ENCODE measurements at places on chromosomes 3 and 15. TPM values are rescaled to one million over a fixed set of nuclear protein-coding genes. Genes with fewer than 3 reads are reported as not detected.

GRCh38 chr3:22966349-22966748 lies 236.8 kb upstream of the UBE2E2 start:
- no peaks in the 10 kb centered on the region for H3K27me3 ChIP-seq
- no peaks in the 10 kb centered on the region for H3K36me3 ChIP-seq
- no peak for DNase-seq
- no peak overlapping the region for H3K4me3 ChIP-seq

The ADCY5 gene
- 5.6 TPM for total RNA-seq

GRCh38 chr3:161386991-161387770 lies 15.9 kb upstream of the SPTSSB start:
- no peak overlapping the region for H3K27ac ChIP-seq
- H3K36me3 ChIP-seq: no peaks in the 10 kb centered on the region
- no peak overlapping the region for H3K4me3 ChIP-seq
- no peaks in the 10 kb centered on the region for H3K27me3 ChIP-seq

The GRAMD2A gene
- total RNA-seq: 29.3 TPM

The TEX55 gene
- total RNA-seq: not detected

GRCh38 chr3:168653255-168653654 lies 557.5 kb upstream of the GOLIM4 start:
- no peak for DNase-seq
- no peak overlapping the region for H3K27ac ChIP-seq
- no peaks in the 10 kb centered on the region for H3K4me1 ChIP-seq
- no peaks in the 10 kb centered on the region for H3K27me3 ChIP-seq
- H3K4me3 ChIP-seq: no peak overlapping the region
- no peaks in the 10 kb centered on the region for H3K36me3 ChIP-seq

GRCh38 chr3:13141183-13141582 lies 68.0 kb upstream of the IQSEC1 start:
- no peak overlapping the region for H3K4me3 ChIP-seq
- H3K4me1 ChIP-seq: no peaks in the 10 kb centered on the region
